ENCODE measurements at places on chromosomes 12 and 14. TPM values are rescaled to one million over a fixed set of nuclear protein-coding genes. Genes with fewer than 3 reads are reported as not detected.

GRCh38 chr14:34912182-34912581, 37.0 kb upstream of the BAZ1A start:
- no peak for DNase-seq

DNA sequence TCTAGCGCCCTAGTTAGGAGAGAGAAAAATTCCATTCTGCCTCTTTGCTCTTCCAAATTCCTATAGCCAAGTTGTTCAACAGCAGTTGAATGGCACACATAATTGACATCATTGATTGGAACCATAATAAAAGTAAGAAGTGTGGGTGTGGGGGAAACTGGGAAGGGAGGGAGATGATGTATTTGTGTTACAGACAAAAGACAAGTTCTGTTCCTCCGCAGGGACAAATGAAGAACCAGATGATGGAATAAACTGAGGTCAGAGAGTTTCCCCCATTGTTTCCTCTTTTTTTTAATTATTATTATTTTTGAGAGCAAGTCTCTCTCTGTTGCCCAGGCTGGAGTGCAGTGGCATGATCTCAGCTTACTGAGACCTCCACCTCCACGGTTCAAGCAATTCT, 34.9 kb downstream of the GDF11 start:
- no peak for DNase-seq

Gene LAG3
- 2.5 TPM for total RNA-seq

Gene KRT2
- total RNA-seq = not detected

DNA sequence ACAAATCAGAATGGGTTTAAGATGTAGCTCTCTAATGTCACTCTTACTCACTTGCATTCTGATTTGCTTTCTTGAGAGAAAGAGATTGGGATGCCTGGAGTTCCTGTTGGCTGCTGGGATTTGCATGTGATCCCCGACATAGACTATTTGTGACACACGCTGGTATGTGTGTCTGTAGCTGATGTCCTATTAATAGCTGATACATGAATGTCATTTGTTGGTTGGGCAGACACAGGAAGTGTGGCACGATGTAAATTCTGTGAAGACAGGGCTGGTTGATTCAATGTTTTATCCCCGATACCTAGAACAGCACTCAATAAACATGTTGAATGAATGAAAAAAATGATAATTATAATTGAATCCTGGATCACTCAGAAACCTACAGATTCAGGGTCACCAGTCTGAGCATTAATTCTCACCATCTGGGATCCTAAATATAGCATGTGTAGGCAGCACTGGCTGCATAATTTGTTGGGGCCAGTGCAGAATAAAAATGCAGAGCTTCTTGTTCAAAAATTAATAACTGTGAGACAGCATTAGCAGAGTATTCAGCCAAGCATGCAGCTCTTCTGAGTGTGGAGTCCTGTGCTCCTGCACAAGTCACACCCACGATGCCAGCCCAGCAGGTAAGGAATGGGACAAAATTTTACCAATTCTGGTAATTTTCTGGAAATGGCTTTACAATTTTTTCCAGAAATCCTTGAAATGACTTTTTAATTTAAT, 35.5 kb upstream of the SOCS2 start:
- no peak for DNase-seq

DNA sequence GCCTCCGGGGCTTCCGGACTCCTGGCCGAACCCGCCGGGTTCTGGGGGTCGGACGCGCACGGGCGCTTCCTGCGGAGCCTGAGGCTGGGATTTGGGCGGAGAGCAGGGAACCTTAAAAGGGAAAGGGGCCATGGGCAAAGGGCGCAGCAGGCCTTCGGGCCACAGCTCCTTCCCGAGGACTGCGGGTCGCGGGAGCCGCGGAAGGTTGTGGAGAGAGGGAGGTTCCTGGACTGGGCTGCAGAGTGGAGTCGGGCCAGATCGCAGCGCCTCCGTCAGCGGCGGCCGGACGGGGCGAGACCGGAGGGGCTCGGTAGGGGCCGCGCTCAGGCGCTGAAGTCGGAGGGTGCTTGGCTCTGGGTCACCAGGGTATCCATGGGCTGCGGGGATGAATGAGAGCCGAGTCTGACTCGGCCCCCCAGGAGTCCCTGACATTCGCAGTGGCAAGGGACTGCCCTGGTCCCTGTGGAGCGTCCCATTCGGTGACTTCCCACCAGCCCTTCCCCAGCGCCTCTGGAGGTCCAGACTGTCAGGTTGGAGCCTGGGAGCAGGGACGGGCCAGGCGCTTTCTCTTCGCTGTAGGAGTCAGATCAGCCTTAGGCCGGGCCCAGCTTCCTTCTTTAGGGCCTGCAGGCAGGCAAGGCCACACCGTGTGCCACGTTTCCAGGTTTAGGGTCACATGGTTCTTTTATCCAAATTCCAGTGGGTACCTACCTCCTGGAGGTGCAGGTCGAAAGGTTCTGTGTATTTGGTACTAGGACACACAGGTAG, 938 bp upstream of the SLC25A29 start:
- peak; percentile 32 for DNase-seq

Gene RNASE7
- total RNA-seq = not detected

DNA sequence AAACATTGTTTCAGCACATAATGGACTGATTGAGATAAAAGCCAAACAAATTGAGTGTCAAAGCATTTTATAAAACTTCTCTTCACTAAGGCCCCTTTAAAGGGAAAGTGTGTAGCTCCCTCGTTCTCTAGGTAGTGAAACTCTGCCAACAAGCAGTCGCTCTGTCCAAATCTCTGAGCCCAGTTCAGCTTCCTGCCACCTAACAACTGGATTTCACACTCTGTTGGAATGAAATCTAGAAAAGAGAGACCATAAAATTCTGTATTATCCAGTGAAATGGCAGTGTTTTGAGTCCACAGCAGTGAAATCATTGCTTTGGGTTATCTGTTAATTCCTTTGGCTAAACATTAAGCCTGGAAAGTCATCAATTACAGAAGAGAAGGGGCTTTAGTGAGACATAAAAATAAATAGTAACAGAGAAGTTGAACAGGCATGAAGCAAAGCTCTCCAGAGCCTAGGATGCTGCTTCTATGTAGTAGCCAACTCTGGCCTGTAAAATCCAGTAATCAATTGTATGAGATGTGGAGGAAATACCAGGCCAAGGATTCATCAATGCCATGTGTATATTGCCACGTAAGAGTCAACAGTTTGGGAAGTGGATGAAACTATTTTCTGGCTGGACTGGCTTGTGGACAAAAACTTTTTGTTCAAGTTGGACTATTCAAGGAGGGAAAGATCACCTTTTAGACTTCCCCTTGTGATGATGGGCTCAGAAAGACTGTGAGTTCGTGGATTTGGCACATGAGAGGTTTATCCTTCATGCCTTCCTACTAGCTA, 122.5 kb downstream of the WIF1 start:
- DNase-seq = no peak

- no peak for DNase-seq
Measured at GRCh38 chr12:119802472-119802871, 74.6 kb downstream of the CIT start.

Gene MIP
- not detected for total RNA-seq

Gene KIF5A
- 2.8 TPM for total RNA-seq

Gene TAS2R9
- 0.26 TPM for total RNA-seq

Gene FAM181A
- total RNA-seq = not detected

Gene SLC39A5
- total RNA-seq = 65.2 TPM

- no peak for DNase-seq
Measured at GRCh38 chr12:20212658-20213555, 155.4 kb upstream of the PDE3A start.

Gene GPR135
- 3.0 TPM for total RNA-seq

Gene PMEL
- 6.3 TPM for total RNA-seq

GRCh38 chr14:35154016-35154415, 31.7 kb downstream of the PRORP start:
- DNase-seq = no peak

DNA sequence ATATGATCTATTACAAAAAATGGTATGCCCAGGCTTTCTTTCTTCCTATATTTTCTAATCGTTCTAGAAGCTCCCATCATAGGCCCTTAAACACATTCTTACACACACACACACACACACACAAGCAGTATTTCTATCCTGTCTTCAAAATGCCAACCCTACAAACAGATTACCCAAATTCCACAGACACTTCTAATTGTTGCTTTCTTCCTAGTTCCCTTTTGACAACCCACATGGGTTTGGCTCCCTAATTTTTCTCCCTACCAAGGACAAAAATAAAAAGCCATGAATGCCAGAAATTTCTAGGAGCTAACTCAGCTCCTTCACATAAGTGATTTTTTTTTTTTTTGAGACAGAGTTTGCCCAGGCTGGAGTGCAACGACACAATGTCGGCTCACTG, 60.3 kb upstream of the NTF3 start:
- DNase-seq = no peak

Gene PPP1R1A
- 22.3 TPM for total RNA-seq

GRCh38 chr12:94379479-94380113, 80.1 kb downstream of the CEP83 start:
- no peak for DNase-seq

DNA sequence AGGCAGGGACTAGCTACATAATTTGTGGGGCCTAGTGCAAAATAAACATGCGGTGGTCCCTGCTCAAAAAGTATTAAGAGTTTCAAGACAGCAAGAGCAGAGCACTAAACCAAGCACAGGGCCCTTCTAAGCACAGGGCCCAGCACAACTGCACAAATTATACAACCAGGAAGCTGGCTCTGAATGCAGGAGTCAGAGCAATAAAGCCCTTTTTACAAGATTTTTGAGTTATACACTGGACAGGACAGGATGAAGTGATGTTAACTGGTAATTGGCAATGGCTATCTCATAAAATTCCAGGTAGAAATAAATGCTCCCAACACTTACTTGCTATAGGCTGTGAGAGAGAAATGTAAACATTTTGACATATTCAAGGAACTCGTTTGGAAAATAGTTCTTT, 86.2 kb upstream of the GPHB5 start:
- no peak for DNase-seq

DNA sequence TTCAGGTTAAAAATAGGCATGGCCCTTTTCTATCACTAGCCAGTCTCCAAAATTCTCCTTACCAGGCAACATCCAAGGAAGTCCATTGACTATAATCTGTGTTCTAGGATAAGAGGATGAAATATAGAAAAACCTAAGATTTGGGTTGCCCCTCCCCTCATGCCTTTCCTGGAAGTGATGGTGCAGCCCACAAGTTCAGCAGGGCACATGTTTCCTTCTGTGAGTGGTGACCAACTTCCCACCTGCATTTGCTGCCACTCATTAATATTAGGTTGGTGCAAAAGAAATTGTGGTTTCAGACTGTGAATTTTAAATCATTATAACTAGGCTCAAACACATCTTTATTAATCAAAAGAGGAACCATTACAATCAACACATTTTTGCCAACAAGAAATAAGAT, 250.5 kb upstream of the FKBP4 start:
- no peak for DNase-seq

GRCh38 chr14:99209409-99209808, 62.6 kb downstream of the BCL11B start:
- no peak for DNase-seq

DNA sequence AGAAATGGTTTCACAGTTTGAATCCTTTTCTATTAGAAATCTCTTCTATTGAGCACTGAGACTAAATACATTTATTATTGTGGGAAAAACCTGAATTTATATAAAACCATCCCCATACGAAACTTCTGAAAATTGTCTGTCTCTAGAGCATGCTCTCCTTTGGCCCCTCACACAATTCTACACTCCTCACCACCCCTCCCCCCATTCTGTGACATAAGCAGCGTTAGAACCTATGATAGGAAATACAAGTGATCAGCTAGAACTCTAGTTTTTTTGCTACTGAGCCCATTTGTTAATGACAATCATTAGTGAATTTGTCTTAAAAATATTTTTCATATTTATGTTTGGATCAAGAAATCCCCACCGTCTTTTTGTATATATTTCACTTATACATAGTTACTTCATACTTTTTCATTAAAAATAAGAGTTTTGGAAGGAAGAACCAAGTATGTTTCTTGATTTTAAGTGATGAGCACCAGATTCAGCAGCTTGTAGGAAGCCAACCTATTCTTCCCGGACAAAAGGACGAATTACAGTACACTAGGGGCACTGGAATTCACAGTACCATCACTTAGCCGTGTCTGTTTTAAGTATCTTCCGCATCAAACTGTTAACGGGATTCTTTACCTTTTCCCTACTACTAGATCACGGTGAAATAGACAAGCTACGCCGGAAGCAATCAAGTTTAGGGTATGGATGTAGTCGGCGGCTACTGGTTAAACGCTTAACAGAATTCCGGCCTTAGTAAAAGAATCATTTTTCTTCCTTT, 724 bp downstream of the GTSF1 start:
- DNase-seq = no peak

DNA sequence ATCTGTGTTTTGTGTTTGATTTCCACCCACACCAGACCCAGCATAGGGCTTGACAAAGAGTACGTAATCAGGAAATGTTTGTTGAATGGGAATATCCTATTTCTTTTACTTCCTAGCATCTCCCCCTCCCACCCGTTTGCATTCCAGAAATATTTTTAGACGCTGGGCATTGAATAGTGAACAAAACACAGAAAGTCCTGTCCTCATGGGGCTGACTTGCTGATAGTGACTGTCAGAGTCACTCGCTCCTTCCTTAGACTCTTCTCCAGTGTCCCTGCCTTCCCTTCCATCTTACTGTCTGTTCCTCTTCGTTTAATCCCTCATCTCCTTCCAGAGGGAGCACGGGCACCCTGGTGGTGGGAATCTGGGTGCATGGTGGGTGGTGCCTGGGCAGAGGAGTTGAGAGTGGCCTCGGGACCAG, 53.6 kb downstream of the SLC25A47 start:
- DNase-seq = no peak

Gene IGFBP6
- total RNA-seq = 25.7 TPM

GRCh38 chr12:103964805-103965204, 867 bp upstream of the TDG start:
- no peak for DNase-seq

Gene BMP4
- 2.7 TPM for total RNA-seq

- DNase-seq = no peak
Measured at GRCh38 chr12:118175823-118176447, 40.0 kb downstream of the PEBP1 start.

Gene COQ5
- total RNA-seq = 36.2 TPM

Gene KRT82
- not detected for total RNA-seq

Gene GLIPR1L1
- not detected for total RNA-seq

Gene RDH5
- 9.7 TPM for total RNA-seq
